ENCODE measurements at places on chromosomes 7 and 10.

GRCh38 chr7:40041456-40041855 is 91.4 kb downstream of the CDK13 start:
- DNase-seq: no peak

- DNase-seq: no peak
Measured at GRCh38 chr10:111801841-111802240, 381.7 kb downstream of the GPAM start.

DNA sequence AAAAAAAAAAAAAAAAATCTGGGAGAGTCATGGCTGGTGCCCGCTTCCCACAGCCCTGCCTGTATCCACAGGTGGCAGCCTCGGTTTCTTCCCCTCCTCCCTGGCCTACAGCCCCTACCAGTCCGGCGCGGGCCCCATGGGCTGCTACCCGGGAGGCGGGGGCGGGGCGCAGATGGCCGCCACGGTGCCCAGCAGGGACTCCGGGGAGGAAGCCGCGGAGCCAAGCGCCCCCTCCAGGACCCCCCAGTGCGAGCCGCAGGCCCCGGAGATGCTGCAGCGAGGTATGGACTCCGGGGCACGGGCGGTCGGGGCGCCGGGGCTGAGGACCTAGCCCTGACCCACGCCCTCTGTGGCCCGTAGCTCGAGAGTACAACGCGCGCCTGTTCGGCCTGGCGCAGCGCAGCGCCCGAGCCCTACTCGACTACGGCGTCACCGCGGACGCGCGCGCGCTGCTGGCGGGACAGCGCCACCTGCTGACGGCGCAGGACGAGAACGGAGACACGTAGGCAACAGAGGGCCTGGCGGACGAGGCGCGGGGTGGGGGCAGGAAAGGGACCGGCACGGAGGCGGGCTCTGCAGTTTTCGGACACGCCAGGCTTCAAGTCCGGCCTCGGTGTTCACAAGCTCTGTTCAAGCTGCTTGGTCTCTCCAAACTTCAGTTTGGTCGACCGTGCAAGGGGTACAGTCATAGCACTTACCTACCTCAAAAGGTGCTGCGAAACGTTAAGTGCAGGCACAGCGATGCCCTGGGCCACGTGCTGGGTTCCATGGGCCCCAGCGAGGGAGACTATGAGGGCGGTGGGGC is 3.9 kb downstream of the NFKB2 start:
- DNase-seq: peak; percentile 91

- no peak for DNase-seq
Measured at GRCh38 chr7:27409776-27410175, 167.2 kb downstream of the EVX1 start.

DNA sequence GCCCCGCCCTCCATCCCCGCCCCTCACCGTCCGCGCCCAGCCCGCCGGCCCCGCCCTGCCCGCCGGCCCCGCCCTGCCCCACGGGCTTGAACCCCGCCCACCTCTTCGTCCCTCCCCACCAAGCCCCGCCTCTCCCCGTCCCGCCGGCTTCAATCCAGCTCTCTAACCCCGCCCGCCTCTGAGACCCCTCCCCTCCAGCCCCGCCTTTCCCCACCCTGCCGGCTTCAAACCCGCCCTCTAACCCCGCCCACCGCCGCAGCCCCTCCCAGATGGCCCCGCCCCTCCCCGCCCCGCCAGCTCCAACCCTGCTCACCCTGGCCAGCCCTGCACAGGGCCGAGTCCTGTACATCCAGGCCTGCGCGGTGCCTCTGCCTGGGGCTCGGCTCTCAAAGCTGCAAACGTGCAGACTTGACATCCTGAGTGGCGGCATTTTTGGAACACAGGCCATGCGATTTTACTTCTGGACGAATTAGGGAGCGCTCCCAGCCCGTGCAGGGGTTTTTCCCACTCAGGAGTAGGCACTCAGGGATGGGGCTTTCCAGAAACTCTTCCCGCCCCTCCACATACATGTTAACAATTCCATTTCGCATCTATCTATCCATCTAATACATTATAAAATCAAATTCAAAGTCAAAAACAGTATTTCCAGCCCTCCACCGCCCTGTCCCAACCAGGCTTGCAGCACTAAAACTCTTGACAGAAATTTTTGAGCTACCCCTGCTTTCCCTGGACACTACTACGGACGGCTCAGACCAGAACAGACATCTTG is 477 bp upstream of the NMT2 start:
- DNase-seq: peak; percentile 94

DNA sequence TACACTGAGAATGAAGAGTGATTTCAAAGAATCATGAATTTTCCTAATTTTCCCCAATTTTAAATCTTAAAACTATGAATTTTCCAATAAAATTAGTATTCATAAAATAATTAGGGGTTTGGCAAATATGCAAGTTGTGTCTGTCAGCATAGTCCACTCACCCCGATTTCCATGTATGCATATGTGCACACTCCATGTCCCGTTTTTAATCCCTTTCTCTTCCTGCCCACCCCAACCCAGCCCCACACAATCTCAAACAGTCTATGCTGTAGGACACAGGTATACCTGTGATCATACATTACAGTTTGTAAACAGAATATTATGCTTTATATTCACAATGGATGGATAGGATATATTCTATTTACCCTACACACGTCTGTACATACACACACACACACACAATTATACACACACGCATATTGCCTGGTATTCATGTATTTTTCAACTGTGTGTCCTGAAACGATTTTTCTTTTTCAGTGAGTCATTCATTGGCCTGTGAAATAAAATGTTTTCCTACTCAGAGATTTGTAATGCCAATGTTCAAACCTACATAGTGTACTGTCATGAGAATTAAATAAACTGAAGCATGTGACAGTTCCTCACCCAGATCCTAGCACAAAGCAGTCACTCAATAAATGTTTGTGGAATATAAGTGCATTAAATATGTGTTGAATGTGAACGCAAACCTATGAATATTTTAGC is 144.3 kb downstream of the PDE1C start:
- DNase-seq: no peak

GRCh38 chr7:96131525-96131924 is 190.4 kb downstream of the SLC25A13 start:
- no peak for DNase-seq

DNA sequence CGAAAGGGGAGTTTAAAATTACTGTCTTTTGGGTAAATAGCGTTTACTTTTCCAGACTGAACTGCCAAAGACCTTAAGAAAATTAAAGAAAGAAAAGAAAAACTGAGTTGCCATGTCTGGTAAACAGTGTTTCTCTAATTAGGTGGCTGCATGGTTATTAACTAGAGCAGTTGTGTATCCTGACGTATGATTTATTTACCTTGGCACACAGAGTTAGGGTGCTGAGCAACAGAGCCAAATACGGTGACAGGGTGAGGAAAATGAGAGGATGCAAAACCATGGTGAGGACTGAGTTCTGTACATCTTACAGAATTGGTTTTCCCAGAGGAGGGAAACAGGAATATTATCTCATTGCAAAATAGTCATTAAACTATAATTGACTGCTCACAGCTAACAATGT is 546.4 kb upstream of the FZD8 start:
- DNase-seq: no peak

GRCh38 chr7:42961170-42961569 is 29.0 kb downstream of the MRPL32 start:
- DNase-seq: no peak

DNA sequence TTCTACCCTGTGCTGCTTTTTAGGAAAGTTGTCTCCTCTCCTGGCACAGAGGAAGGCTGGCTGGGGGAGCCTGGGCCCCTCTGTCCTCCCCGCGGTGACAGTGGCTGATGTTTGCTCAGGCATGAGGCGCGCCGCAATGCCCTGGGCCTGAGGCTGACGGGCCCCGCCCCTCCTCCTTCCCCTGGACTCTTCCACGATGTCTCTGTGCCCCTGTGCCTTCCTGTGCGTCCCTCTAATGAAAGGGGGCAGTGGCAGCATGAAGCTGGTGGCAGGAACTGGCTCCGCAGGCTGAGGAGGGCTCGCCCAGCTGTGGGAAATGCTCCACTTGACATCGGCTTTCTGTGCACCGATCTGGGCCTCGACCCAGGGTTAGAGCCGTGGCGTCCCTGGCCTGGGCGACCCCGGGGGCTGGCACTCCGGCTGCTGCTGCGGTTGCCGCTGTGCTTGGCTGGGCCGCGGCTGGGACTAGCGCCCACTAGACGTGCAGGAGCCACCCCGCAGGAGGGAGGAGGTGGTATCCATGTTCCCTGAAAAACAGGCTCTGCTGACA is 67.9 kb downstream of the ZNF680 start:
- DNase-seq: no peak

- no peak for DNase-seq
Measured at GRCh38 chr10:116055917-116056252, 217.1 kb downstream of the GFRA1 start.

DNA sequence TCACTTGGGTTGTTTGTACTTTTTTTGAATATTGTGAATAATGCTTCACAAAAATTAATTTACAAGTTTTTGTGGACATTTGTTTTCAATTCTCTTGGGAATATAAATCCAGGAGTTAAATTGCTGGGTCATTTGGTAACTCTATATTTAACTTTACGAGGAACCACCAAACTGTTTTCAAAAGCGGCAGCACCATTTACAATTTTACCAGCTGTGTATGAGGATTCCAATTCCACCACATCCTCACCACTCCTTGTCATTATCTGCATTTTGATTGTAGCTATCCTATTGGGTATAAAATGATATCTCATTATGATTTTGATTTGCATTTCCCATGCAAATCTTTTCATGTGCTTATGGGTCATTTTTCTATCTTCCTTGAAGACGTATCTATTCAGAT is 4.0 kb upstream of the NUDT13 start:
- DNase-seq: no peak

DNA sequence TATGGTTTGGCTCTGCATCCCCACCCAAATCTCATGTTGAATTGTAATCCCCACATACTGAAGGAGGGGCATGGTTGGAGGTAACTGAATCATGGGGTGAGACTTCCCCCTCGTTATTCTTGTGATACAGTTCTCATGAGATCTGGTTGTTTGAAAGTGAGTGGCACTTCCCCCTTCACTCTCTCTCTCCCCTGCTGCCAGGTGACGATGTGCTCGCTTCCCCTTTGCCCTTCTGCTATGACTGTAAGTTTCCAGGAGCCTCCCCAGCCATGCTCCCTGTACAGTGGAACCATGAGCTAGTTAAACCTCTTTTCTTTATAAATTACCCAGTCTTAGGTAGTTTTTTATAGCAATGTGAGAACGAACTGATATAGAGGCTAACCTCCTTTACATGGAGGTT is 16.6 kb downstream of the PLPP4 start:
- no peak for DNase-seq

- DNase-seq: no peak
Measured at GRCh38 chr7:47867286-47867685, 81.0 kb downstream of the PKD1L1 start.

GRCh38 chr7:471866-472639 is 47.6 kb downstream of the PDGFA start:
- no peak for DNase-seq

Measured in CD4-positive, alpha-beta T cell treated with Interleukin-21 for 1 hour (primary cell).